NCI-H187 treated with DMSO at 0.1 percent for 48 hours (cell line): ENCODE measurements at places on chromosomes 11 and 22.

- no peak for DNase-seq
Observed at GRCh38 chr11:66106786-66107599, 36.9 kb downstream of the PACS1 start.

DNA sequence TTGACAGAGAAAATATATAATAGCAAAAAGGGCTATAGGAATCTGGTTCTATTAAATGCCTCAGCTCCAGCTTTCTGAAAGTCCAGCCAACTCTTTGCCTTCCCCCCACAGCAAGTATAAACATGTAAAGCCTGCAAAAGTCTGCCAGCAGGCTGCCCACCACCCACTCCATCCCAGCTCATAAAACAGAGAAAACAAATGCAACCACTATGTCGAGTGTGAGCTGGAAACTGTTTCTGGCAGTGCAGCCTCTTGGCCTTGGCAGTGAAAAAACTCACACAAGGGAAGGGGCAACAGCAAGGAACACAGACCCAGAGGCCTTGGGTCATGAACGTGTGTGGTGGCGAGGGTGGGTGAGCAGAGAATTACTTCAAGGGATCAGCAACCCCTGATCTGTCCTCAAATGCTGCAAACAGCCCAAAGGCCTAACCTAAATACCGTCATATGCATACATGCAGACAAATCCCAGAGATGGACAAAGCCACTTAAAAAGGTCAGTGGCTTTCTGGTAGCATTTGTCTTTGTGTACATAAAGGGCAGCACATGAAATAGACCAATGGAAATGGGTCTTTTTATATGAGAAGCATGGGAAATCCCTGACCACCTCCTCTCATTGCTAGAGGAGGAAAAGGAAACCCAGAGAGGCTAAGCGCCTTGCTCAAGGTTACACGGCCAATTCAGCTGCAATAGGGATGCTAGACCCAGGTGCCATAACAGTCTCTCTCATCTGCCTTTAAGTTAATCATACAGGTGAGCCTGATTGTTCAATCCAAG is 74.8 kb downstream of the NAT10 start:
- DNase-seq: no peak

GRCh38 chr11:59862252-59862651 is 4.0 kb downstream of the TCN1 start:
- DNase-seq: no peak

GRCh38 chr22:19368876-19369275 is 62.7 kb downstream of the HIRA start:
- DNase-seq: no peak

GRCh38 chr22:33063611-33064010 is 5.4 kb upstream of the SYN3 start:
- no peak for DNase-seq

GRCh38 chr22:26170795-26171580 is 1.7 kb downstream of the SEZ6L start:
- no peak for DNase-seq

GRCh38 chr22:40415531-40416266 is 45.3 kb downstream of the SGSM3 start:
- DNase-seq: no peak

DNA sequence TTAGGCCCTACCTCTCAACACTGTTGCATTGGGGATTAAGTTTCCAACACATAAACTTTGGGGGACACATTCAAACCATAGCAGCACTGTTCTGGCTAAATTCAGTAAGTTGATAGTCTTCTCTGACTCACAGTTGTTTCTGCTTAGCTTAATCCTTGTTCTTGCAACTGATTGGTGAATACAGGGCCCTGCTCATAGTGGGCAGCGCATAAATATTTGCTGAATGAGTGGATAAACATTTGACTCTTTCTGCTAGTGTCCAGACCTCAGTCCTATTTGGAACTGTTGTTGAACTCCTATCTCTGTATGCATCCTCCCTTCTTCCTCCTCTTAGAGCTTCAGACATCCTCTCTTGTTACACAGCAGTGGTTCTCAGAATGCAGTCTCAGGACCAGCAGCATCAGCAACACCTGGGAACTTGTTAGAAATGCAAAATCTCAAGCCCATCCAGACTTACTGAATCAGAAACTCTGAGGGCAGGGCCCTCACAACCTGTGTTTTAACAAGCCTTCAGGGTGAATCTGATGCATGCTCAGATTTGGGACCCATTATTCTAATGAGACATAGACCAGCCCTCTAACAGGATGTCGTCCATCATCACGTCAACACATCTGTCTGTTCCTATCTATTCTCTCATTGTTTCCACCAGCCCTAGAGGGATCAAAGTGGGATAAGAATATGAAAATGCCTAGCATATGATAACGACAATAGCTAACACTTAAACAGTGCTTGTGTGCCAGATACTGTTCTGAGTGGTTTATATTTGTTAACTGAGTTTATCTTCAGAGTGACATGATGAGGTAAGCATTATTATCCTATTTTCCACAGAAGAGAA is 22.3 kb downstream of the SPON1 start:
- no peak for DNase-seq

GRCh38 chr22:47031628-47031915 is 269.1 kb downstream of the TBC1D22A start:
- DNase-seq: no peak

GRCh38 chr11:82992223-82992622 is 79.5 kb downstream of the RAB30 start:
- no peak for DNase-seq

- DNase-seq: no peak
Observed at GRCh38 chr11:128789497-128790150, 77.5 kb downstream of the KCNJ1 start.

DNA sequence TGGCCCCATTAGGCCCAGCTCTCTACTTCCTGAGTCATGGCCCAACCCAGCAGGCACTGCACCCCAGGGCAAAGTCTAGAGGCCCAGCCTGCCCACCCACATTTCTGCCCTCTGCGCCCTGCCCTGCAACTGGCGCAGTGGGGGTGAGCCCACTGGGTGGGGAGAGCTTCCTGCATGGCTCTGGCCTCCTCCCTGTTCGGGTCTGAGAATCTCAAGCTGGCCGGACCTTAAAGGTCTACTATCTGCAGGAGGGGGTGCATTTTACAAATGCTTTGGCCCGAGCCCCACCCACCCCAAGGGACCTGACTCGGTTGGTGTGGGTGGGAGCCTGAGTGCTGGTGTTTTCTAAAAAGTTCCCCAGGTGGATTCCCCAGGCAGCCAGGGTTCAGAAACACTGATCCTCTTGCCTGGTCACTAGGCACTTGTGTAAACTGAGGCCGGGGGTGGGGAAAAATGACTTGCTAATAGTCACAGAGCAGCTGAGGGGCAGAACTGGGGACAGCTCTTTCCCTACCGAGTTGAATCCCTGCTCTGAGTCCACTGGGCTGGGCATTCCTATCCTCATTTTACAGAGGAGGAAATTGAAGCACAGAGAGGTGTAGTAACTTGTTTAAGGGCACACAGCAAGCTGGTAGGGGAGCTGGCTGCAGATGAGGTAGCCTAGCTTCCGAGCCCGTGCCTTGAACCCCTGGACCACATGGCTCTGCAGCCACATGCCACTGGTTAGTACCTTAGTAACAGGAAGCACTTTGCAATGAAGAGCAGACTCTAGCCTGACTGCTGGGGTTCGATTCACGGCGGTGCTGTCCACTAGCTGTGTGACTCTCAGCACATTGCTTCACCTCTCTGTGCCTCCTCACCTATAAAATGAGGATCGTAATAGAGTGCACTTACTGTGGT is 36.3 kb downstream of the CD82 start:
- DNase-seq: no peak

DNA sequence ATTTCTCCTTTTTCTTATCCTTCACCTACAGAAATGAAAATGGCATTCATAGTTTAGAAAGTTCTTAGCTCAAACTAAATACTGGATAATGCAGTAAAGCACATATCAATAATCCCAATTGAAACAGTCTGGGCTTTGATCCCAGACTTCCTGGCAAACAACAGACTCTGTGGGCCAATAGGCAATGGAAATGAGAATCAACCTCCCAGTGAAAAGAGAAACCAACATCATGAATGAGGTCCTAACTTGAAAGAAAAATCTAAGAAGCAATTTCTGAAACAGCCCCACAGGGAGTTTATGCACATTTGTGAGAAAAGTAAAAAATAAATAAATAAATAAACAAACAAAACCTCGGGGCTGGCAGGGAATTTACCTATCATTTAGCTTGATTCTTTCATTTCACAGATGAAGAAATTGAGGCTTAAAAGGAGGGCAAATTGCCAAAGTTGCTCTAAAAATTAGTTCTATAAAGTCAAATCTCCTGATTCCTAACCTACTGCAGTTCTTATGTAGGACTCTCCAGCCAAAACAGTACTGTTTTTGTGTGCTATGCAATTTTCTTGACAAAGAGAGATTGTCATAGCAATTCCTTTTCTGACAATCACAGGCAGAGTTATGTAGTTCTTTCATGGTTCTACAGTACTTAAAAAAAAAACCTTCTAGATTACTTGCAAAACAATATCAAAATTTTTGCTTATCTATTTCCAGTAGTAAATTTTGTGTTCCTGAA is 265.8 kb downstream of the GRM5 start:
- no peak for DNase-seq

DNA sequence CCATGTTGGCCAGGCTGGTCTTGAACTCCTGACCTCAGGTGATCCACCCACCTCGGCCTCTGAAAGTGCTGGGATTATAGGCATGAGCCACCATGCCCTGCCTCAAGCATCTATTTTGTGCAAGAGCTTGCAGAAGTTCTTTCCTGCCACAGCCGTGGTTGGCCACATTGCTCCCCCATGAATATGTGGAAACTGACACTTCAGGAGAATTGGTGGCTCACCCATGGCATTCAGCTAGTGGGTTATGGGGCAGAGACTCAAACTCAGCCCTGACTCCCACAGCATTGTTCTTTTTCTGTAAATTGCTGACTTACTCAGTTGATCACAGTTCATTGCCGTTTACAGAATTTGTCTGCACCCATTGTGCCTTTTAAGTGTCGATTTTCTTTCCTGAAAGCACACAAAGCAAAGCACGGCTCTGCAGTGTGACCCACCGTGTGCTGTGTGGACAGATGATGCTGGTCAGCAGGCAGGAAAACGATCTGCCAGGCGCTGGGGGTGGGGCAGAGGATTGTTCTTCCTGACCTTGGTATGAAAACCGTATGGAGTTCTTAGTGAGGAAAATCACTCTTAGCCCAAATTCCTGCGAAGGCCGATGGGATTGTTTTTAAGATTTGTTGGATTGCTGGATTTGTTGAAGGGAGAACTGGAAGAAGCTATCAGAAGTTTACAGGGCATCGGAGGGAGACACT is 115.6 kb downstream of the PTPRJ start:
- DNase-seq: no peak

DNA sequence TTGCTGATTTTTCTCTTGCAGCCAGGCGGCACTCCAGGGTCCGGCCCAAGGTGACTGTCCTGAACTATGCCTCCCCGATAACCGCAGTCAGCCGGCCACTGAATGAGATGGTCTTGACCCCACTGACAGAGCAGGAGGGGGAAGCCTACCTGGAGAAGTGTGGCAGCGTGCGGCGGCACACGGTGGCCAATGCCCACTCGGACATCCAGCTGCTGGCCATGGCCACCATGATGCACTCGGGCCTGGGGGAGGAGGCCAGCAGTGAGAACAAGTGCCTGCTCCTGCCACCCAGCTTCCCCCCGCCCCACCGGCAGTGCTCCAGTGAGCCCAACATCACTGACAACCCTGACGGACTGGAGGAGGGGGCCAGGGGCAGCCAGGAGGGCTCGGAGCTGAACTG is 47.8 kb downstream of the TRAF6 start:
- DNase-seq: no peak

DNA sequence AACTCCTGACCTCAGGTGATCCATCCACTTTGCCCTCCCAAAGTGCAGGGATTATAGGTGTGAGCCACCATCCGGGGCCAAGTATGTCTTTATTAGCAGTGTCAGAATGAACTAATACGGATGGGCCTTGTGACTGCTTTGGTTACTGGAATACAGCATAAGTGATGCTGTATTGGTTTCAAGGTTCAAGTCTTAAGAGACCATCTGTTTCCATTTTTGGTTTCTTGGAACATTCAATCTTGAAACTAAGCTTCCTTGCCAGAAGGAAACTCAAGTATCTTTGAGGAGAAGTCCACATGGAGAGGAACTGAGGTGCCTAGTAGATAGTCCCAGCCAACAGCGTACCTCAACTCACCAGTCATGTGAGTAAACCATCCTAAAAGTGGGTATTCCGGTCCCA is 58.8 kb downstream of the APOL3 start:
- DNase-seq: no peak

- DNase-seq: no peak
Observed at GRCh38 chr11:115674176-115674936, 170.1 kb upstream of the CADM1 start.

DNA sequence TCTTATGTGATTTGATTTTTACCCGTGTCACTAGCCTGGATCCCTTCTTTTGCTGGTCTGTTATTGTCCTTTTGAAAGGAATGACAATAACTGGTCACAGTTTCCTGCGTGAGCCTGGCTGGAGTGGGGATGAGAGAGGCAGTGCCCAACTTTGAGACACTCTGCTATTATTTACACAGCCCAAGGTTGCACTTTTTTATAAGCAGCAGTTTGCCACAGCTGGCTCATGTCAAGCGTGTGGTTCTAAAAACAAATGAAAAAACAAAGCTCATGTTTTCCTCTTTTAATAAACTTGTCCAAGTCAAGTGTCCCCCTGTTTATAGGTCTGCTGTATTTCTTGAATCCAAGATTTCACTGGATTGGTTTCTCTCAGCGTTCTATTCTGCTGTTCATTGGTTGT is 201.3 kb downstream of the GRIK4 start:
- no peak for DNase-seq

- no peak for DNase-seq
Observed at GRCh38 chr22:22909605-22910271, 22.1 kb downstream of the IGLL5 start.
